ENCODE measurements at places on chromosomes 2 and 18. TPM values are rescaled to one million over a fixed set of nuclear protein-coding genes. Genes with fewer than 3 reads are reported as not detected.

Gene ZCCHC2
- polyA plus RNA-seq: 7.3 TPM

Gene PID1
- 0.16 TPM for polyA plus RNA-seq

Gene DES
- 0.21 TPM for polyA plus RNA-seq

Gene DSG4
- not detected for polyA plus RNA-seq

Gene AKAIN1
- not detected for polyA plus RNA-seq

Gene MCEE
- polyA plus RNA-seq: 6.2 TPM

Gene BMP10
- polyA plus RNA-seq: not detected

Gene CXCR1
- polyA plus RNA-seq: not detected

Gene CEP192
- 9.4 TPM for polyA plus RNA-seq

Gene PPP3R1
- 13.8 TPM for polyA plus RNA-seq

Gene RGPD3
- polyA plus RNA-seq: 0.05 TPM

Gene COL6A3
- 18.5 TPM for polyA plus RNA-seq

Gene SGPP2
- 0.03 TPM for polyA plus RNA-seq

Gene ACVR1C
- 0.03 TPM for polyA plus RNA-seq

Gene TMEM247
- not detected for polyA plus RNA-seq

Gene IRS1
- polyA plus RNA-seq: 16.5 TPM
